Hematopoietic multipotent progenitor cell treated with erythropoietin and hydrocortisone succinate and interleukin-3 and kit ligand, for 17 days (in vitro differentiated cells): ENCODE measurements at places on chromosomes 1 and 21.
A peak's percentile ranks its signal among the peaks of the same experiment; 100 is the strongest.

DNA sequence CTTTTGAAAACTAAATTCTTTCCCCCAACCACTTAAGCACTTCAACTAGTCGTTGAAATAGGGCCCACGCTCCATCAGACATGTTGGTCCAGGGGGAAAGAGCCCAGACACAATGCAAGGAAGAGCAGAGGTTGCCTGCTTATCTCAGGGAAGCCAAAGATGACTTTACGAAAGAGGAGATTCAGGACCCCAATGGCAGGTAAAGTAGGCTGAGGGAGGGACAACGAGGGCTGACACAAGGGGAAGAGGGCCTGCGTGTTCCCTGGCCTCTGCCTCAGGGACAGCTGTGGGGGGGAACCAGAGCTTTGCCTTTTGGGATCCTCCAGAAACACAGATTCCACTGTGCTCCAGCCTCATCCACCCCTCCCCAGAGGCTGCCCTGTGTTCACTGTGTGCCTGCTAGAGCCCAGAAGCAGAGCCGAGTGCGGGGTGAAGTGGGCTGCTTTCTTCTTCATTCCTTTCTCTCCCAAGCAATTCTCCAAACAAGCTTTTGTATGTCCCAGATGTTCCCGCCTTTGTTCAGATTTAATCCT, 135.5 kb upstream of the GRIK3 start:
- DNase-seq: no peak

DNA sequence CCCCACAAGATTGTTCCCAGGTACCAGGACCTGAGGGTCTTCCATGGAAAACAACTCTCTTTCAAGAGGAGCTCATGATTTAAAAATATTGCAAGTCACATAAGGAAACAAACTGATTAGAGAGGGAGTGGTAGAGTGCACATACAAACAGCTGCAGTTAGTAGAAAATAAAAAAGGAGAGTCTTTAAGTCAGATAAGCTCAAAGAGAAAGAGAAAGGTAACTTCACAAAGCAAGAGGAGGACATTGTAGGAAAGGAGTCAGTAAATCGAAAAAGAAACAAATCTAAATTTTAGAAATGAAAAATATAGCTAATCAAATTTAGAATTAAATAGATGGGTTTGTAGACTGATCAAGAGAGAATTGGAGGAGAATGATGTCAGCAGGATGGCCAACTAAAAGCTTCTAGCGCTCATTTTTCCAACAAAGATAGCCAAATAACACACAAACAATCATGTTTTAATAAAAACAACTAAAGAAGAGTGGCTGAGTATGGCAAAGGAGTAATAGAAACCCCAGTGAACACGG, 86.1 kb upstream of the CD53 start:
- DNase-seq: no peak

DNA sequence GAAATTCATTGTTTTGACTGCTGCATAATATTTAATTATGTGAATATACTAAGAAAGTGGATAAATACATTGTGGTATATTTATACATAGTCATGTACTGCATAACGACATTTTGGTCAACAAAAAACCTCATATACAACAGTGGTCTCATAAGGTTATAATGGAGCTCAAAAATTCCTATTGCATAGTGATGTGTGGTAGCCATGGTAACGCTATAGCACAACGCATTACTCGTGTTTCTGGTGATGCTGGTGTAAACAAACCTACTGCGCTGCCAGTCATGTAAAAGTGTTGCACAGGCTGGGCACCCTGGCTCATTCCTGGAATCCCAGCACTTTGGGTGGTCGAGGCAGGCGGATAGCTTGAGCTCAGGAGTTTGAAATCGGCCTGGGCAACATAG, 52.6 kb upstream of the NHLH2 start:
- DNase-seq: no peak

DNA sequence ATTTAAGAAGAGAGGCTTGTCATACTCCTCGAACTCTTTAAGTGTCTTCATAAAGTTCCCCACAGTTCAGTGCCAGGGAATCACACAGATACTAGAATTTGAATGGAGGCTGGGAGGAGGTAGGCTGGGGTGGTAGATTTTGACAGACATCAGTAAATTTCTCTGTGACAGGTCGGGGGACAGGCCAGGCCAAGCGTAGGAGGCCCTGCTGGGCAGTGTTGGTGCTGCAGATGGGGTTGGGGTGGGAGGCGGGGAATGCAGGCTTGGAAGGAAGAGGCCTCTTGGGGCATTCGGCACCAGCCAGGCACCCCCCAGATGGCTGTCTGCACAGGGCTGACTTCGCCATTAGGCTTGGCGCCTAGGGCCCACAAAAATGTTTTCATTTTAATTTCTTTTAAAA, 84.0 kb downstream of the MAN1C1 start:
- DNase-seq: no peak

- DNase-seq: peak; percentile 59
These were observed 28.6 kb downstream of the AGPAT3 start for GRCh38 chr21:43893536-43894205.

GRCh38 chr1:211903490-211904245, 73.1 kb upstream of the LPGAT1 start:
- DNase-seq: no peak

DNA sequence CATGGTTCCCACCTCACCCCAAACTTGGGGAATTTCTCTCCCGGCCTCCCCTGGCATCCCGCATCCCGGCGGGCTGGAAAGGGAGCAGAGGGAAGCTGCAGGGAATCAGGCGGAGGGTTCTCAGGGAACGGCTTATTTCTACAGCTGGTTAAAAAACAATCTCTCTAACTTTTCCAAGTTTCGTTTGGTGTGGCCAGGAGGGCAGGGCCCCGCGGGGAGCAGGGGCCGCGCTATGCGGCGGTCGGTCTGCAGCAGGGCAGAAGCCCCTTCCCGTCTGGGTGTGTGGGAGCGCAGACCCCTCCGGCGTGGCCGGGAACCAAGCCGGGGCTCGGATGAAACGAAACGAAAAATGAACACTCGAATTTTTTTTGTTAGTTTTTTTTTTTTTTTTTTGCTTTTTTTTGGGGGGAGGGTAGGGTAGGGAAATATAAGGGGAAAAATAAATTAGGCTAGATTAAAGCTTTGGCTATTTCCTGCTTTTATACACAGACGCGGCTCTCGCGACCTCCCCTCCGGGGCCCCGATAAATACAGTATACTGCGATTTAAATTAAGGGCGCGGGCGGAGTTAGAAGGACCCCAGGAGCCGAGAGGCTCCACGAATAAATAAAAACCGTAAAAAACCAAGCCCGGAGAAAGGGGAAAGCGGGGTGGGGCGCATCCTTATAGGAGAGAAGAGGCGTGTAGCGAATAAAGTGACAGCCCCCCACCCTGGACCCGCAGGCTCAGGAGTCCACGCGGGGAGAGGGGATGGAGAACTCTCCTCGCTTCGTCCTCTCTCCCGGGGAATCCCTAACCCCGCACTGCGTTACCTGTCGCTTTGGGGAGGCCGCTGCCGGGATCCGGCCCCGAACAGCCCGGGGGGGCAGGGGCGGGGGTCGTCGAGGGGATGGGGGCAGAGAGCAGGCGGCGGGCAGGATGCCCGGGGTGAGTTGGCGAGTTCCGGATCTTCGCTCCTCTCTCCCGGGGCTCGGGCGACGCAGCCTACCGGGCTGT, 2.1 kb downstream of the POU3F1 start:
- DNase-seq: no peak

- DNase-seq: no peak
These were observed 7.8 kb upstream of the AMIGO1 start for GRCh38 chr1:109517337-109517736.
